ENCODE measurements at places on chromosomes 4 and X. TPM values are rescaled to one million over a fixed set of nuclear protein-coding genes. Genes with fewer than 3 reads are reported as not detected.

The PHEX gene
- 0.35 TPM for total RNA-seq

The PRSS12 gene
- total RNA-seq, result not detected

The IL2RG gene
- total RNA-seq, result 378 TPM

The MAGEA9B gene
- not detected for total RNA-seq

The FATE1 gene
- total RNA-seq, result not detected

The GYG2 gene
- total RNA-seq, result not detected

The TSPAN7 gene
- not detected for total RNA-seq

DNA sequence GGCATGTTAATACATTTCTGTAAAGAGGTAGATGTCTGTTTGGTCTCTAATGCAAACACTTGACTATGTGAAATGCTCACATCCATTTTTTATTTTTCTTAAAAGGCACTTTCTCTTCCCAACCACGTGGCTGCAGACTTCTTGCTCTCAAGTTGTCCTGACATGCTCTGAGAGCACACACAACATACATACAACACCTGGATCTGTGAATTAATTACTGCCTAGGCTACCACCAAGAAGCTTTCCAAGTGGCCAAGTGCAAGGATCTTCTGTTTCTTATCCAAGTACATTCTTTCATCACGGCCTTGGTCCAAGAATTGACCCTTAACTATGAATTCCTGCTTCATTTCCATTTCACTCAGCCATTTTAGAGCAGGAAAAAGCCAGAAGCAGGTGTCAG, 110.8 kb downstream of the SPRY1 start:
- no peak for DNase-seq
- no peaks in the 10 kb centered on the region for H3K4me1 ChIP-seq
- H3K27me3 ChIP-seq, result no peaks in the 10 kb centered on the region
- no peak overlapping the region for H3K27ac ChIP-seq
- no peak overlapping the region for H3K4me3 ChIP-seq

DNA sequence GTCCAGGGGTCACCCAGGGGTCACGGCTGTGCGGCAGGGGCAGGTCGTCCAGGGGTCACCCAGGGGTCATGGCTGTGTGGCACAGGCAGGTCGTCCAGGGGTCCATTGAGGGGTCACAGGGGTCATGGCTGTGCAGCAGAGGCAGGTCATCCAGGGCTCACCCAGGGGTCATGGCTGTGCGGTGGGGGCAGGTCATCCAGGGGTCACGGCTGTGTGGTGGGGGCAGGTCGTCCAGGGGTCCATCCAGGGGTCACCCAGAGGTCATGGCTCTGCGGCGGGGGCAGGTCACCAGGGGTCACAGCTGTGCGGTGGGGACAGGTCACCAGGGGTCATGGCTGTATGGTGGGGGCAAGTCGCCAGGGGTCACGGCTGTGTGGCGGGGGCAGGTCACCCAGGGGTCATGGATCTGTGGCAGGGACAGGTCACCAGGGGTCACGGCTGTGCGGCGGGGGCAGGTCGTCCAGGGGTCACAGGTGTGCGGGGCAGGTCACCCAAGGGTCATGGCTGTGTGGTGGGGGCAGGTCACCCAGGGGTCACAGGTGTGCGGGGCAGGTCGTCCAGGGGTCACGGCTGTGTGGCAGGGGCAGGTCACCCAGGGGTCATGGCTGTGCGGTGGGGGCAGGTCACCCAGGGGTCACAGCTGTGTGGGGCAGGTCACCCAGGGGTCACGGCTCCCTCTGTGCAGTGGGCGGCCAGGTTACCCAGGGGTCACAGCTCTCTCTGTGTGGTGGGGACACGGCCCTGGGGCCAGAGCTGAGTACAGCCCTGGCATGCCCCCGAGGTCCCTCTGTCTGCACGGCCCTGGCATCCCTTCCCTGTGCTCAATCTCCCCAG, 16.0 kb downstream of the ATP5ME start:
- H3K4me3 ChIP-seq, result no peak overlapping the region
- no peaks in the 10 kb centered on the region for H3K27me3 ChIP-seq
- no peaks in the 10 kb centered on the region for H3K36me3 ChIP-seq
- DNase-seq, result no peak

DNA sequence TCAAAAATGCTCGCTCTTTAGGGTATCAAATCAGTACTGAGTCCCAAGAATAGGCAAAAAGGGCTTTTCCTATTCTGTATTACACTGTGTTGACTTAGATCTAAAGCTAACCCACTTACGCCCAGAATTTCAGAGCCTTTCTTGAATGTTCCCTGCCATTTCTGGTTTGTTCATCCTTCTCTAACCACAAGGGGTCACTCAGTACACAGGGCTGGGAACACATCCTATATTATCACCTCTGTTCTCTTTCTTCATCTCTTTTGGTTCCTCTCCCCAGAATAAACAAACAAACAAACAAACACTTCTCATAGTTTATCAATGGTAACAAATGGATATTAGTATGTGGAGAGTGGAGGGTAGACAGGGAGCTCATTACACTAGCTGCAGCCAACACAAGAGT, 25.5 kb upstream of the MORC4 start:
- no peak overlapping the region for H3K27ac ChIP-seq
- H3K36me3 ChIP-seq, result no peaks in the 10 kb centered on the region
- H3K4me1 ChIP-seq, result no peaks in the 10 kb centered on the region
- H3K4me3 ChIP-seq, result no peak overlapping the region
- H3K27me3 ChIP-seq, result no peaks in the 10 kb centered on the region

- H3K27ac ChIP-seq, result no peak overlapping the region
- no peaks in the 10 kb centered on the region for H3K27me3 ChIP-seq
- H3K4me3 ChIP-seq, result no peak overlapping the region
- no peaks in the 10 kb centered on the region for H3K36me3 ChIP-seq
Observed at GRCh38 chr4:20195071-20195885, 56.4 kb upstream of the SLIT2 start.

DNA sequence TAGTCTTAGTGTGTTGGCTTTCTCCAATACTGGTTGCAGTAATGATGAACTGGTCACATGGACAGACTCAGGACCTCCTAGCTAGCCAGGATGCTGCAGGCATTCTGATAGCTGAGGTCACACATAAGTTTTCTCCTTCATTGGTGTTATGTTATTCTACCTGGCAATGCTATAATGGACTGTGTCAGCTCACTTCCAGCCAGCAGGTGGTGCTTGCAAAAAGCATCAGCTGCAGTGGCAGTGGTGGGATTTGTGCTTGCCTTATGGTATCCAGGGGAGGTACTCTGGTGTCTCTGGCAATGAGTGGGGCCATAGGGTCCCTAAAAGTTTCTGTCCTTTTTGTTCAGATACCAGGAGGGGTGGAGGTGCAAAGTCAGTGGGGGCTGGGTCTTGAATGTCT, 33.6 kb downstream of the ZNF330 start:
- no peak for DNase-seq
- H3K4me3 ChIP-seq, result no peak overlapping the region
- H3K36me3 ChIP-seq, result no peaks in the 10 kb centered on the region
- no peaks in the 10 kb centered on the region for H3K27me3 ChIP-seq
- H3K27ac ChIP-seq, result no peak overlapping the region

DNA sequence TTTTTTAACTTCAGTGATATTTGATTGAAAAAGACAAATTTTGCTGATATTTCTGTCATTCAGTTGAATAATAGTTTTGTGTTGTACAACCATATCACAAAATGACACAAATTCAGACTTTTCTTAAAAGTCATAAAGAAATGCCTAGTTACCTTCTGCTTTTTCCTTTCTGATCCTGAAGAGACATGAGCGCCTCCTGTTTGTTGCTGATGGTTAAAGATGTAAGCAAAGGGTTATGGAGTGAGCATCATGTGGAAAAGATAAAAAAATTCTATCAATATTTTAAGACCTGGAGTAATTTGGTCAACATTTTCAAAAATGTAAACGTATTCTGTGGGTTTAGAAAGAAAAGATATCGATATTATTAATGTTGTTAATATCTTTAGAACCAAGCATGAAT, 669.9 kb upstream of the NR3C2 start:
- no peaks in the 10 kb centered on the region for H3K36me3 ChIP-seq
- no peaks in the 10 kb centered on the region for H3K27me3 ChIP-seq
- H3K4me3 ChIP-seq, result no peak overlapping the region
- no peak overlapping the region for H3K27ac ChIP-seq
- H3K4me1 ChIP-seq, result no peaks in the 10 kb centered on the region

GRCh38 chr4:24321616-24322015, 262.7 kb downstream of the DHX15 start:
- H3K4me1 ChIP-seq, result no peaks in the 10 kb centered on the region
- no peaks in the 10 kb centered on the region for H3K36me3 ChIP-seq
- no peaks in the 10 kb centered on the region for H3K27me3 ChIP-seq
- H3K27ac ChIP-seq, result no peak overlapping the region
- no peak for DNase-seq
- no peak overlapping the region for H3K4me3 ChIP-seq

GRCh38 chrX:54891573-54891972, 29.1 kb upstream of the TRO start:
- H3K27me3 ChIP-seq, result no peaks in the 10 kb centered on the region
- H3K4me1 ChIP-seq, result no peaks in the 10 kb centered on the region
- H3K27ac ChIP-seq, result no peak overlapping the region
- no peaks in the 10 kb centered on the region for H3K36me3 ChIP-seq
- peak; percentile 32 for DNase-seq

- H3K36me3 ChIP-seq, result no peaks in the 10 kb centered on the region
- DNase-seq, result no peak
- H3K4me1 ChIP-seq, result no peaks in the 10 kb centered on the region
- no peaks in the 10 kb centered on the region for H3K27me3 ChIP-seq
Observed at GRCh38 chr4:94715726-94716125, 42.0 kb upstream of the BMPR1B start.

GRCh38 chrX:73556159-73556558, 6.8 kb upstream of the CHIC1 start:
- no peaks in the 10 kb centered on the region for H3K4me1 ChIP-seq
- no peak overlapping the region for H3K4me3 ChIP-seq
- H3K27ac ChIP-seq, result no peak overlapping the region
- DNase-seq, result no peak
- no peaks in the 10 kb centered on the region for H3K36me3 ChIP-seq
- no peaks in the 10 kb centered on the region for H3K27me3 ChIP-seq

DNA sequence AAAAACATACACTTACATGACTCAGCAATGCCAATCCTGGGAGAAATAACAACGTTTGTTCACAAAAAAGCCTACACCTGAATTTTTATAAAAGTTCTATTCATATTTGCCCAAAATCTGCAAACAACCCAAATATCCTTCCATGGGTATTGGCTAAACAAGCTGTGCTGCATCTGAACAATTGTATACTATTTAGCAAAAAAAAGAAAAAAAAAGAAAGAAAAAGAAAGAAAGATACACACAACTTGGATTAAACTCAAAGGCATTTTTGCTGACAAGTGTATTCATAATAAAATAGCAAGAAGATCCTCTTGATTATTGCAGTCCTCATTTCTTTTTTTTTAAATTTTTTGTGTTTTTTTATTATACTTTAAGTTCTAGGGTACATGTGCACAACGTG, 24.5 kb upstream of the MAGEA3 start:
- H3K36me3 ChIP-seq, result no peaks in the 10 kb centered on the region
- no peak overlapping the region for H3K27ac ChIP-seq
- no peak for DNase-seq
- no peaks in the 10 kb centered on the region for H3K4me1 ChIP-seq
- H3K4me3 ChIP-seq, result no peak overlapping the region

- no peaks in the 10 kb centered on the region for H3K27me3 ChIP-seq
- no peaks in the 10 kb centered on the region for H3K36me3 ChIP-seq
- H3K4me1 ChIP-seq, result no peaks in the 10 kb centered on the region
- no peak overlapping the region for H3K27ac ChIP-seq
- no peak for DNase-seq
- no peak overlapping the region for H3K4me3 ChIP-seq
Observed at GRCh38 chr4:6374575-6374974, 97.8 kb downstream of the PPP2R2C start.

GRCh38 chr4:3445111-3445820, 3.5 kb downstream of the HGFAC start:
- H3K27me3 ChIP-seq, result no peaks in the 10 kb centered on the region
- no peak overlapping the region for H3K4me3 ChIP-seq
- DNase-seq, result no peak
- H3K4me1 ChIP-seq, result no peaks in the 10 kb centered on the region
- H3K36me3 ChIP-seq, result no peaks in the 10 kb centered on the region

GRCh38 chr4:1503583-1504471, 97.6 kb upstream of the NKX1-1 start:
- H3K4me1 ChIP-seq, result no peaks in the 10 kb centered on the region
- H3K4me3 ChIP-seq, result no peak overlapping the region
- H3K36me3 ChIP-seq, result no peaks in the 10 kb centered on the region
- no peaks in the 10 kb centered on the region for H3K27me3 ChIP-seq
- no peak overlapping the region for H3K27ac ChIP-seq
- no peak for DNase-seq

DNA sequence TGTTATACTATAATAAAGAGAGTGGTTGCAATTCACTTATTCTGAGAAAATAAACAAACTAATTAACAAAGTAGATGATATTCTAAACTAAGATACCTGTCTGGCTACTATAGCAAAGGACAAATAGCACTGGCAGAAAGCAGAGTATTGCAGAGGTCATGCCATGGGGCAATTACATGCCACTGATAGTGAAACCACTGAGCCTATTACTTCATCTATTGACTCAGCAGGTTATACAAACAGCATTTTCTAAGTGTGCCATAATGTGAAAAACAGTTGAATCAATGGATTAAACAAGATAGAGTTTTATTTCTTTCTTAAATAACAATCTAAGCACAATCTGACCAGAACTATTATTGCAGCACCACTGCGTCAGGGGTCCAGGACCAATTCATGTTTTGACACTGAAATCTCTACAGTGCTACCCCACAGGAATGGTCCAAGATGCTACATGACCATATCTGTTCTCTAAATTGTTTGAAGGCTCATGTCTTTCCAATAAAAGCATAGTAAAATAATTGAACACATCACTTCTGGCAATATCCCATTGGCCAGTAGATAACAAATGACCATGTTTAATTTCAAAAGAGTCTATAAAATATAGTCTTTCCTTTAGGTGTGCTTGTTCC, 389.5 kb upstream of the GRID2 start:
- no peak for DNase-seq
- H3K4me1 ChIP-seq, result no peaks in the 10 kb centered on the region
- no peak overlapping the region for H3K27ac ChIP-seq
- H3K36me3 ChIP-seq, result no peaks in the 10 kb centered on the region
- H3K4me3 ChIP-seq, result no peak overlapping the region

GRCh38 chr4:7559741-7560395, 125.1 kb upstream of the PSAPL1 start:
- H3K27me3 ChIP-seq, result no peaks in the 10 kb centered on the region
- no peaks in the 10 kb centered on the region for H3K36me3 ChIP-seq
- H3K27ac ChIP-seq, result no peak overlapping the region

DNA sequence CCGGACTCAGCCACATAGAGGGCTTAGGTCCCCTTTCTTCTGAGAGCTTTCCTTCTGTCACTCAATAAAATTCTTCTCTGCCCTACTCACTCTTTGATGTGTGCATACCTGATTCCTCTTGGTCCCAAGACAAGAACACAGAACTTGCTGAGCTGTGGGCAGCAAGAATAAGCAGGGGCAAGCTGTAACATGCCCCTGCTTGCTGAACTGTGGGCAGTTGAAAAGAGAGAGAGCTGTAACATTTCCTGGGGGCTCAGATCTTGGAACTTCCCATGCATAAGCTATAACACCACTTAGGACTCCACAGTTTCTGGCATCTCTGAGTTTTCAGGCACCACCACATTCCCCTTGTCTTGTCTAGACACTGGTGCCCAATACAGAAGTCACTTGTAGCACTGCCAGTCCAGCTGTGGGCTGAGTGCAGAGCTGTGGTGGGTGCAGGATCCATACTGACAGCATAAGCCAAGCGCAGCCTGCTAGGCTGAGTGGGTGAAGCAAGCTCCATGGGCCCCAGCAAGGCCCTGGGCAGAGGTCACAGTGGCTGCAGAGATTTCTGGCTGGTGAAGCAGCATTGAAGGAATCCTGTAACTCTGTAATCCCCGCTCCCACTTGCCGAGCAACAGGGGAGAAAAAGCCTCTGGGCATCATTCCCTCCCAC, 241.2 kb downstream of the PCDH10 start:
- DNase-seq, result no peak
- H3K4me1 ChIP-seq, result no peaks in the 10 kb centered on the region
- H3K36me3 ChIP-seq, result no peaks in the 10 kb centered on the region
- H3K4me3 ChIP-seq, result no peak overlapping the region
- H3K27me3 ChIP-seq, result no peaks in the 10 kb centered on the region
